ENCODE measurements at places on chromosomes 2 and 18.

GRCh38 chr18:68448736-68449135, 266.2 kb downstream of the TMX3 start:
- peak; percentile 12 for DNase-seq

GRCh38 chr18:69161383-69162028, 239.2 kb upstream of the DOK6 start:
- peak; percentile 68 for DNase-seq

DNA sequence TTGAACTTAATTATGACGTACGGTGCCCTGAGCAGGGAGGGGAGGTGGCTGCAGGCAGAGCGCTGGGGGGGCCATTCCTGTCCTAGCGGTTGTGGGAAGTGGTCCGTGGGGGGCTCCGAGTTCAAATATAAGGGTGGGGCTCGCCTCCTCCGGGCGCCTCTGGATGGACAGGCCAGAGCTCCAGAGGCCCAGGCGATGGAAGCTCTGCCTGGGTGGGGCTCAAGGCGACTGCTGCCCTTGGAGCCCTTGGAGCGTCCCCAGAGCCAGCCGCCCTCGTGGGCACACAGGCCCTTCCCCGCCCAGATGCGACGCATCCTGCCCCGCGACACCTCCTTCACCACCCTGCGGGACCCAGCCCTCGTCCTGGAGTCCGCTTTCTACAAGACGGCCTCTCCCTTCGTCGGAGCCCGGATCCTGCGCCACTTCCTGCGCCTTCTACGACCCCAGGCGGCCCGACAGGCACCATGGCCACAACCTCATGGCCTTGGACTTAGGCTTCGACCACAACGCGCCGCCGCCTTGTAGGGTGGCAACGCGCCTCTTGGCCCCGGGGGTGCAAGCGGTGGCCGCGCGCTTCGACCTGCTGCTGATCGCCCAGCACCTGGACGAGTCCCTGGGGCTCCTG, 10.5 kb downstream of the AQP12B start:
- DNase-seq, result peak; percentile 3

GRCh38 chr2:160175169-160176134, 24.6 kb downstream of the ITGB6 start:
- no peak for DNase-seq

DNA sequence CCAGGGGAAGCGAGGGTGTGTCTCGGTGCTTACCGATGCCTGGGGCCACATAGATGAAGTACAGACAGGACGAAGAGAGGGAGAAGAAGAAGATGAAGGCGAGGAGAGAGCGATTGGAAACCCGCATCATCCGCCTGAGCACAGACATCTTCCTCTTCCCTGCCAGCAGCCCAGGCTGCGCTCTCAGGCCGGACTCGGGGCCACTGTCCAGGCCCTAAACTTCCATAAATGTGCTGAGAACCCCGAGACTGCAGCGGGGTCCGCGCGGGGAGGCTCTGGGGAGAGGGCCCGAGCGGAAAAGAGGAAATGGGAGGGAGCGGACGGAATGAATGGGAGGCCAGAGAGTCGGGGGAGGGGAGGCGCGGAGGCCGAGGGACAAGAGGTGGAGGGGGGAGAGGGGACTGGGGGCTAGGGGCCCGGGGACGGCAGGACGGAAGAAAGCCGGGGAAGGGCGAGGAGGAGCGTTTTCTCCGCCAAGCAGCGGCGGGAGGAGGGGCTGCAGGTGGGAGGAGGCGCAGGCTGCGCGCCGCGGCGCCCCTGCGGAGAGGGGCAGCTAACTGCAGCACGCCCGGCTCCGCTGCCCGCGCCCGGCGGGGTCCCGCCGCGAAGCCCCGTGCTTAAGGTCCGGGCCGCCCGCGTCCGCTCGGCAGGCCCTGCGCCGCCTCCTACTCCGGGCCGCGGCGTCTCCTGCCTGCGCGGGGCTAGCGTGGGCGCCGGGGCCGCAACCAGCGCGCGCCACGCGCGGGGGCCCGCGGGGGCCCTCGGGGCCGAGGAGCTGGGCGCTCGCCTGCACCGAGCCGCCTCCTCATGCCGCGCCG, at the start of gene B4GALT6:
B4GALT6 (minus strand) TSS at position 303 of the 818 bp plus-strand sequence; CDS start at position 148, 155 bp downstream.
- DNase-seq, result peak; percentile 27

DNA sequence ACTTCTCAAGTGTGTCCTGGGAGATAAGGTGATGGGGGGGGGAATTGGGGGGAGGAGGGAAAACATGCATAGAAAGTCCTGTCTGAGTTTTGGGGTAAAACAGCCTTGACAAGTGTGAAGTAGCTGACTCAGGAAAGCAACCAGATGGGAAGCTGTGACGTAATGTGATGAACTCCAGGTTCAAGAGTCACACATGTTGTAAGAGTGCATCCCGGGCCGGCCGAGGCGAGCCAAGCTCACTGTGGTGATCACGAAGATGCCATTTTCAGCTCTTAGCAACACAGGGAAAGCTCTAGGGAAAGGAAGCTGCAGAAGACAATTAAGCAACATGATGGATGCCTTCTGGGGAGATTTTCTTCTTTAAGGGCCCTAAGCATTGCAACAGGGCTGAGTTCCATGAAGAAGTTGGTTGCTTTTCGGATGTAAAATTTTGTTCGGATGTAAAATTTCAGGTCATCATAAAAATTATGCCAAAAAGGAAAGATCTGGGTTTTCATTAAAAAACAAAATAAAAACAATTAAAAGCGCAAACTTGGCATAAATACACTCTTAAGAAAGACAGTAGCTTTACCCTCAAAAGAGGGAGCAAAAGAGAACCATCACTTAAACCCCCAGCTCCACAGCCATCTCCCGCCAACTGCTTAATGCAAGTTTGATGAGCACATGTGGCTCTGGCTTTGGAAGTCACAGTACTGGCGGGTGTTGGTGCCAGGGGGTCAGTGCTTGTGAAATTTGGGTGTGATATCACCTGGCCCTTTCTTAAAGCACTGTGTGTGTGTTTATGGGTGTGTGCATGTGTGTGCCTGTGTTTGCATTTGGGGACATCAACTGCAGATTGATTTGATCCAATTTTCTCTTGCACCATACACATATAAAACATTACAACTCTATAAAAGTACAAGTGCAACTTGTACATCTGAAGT, 19.1 kb downstream of the SERTAD2 start:
- DNase-seq, result peak; percentile 56

- DNase-seq, result no peak
Measured at GRCh38 chr2:241509155-241509784, 886 bp upstream of the STK25 start.

- DNase-seq, result no peak
Measured at GRCh38 chr2:35960596-35960995, 395.0 kb upstream of the CRIM1 start.

GRCh38 chr2:20674974-20675679, 8.2 kb downstream of the GDF7 start:
- peak; percentile 83 for DNase-seq

DNA sequence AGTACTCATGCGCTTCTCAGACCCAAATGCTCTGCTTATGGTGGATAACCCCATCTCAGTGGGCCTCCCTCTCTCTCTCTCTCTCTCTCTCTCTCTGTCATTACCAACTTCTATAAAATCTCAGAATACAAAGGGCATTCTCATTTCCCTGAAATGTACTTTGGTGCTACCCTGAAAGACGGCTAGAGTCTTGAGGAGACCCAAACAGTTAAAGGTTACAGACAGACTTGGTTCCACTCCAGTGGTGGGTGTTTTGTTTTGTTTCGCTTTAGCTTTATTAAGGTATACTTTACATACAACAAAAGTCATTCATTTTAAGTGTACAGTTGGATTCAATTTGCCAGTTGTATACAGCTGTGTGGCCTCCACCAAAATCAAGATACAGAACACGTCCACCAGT, 60.9 kb downstream of the BCL11A start:
- DNase-seq, result no peak

DNA sequence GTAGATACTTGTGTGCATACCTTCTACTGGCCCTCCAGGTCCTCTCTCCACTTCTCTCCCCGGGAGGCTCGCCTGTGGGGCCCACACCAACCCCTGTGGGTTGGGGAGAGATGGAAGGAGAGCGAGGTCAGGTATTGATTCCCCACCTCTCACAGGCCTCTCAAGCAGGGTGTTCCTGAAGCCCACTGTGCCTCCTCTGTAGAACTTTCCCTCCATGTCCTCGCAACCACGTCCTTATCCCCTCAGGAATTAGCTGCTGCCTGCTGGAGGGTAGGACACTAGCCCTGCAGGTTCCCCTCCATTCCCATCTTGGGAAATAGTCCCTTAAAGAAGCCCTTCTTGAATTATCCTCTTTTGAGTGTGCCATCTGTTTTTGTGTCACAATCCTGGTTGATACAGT, 38.9 kb upstream of the KLF11 start:
- no peak for DNase-seq

Data from AG20443 (cell line).